ENCODE measurements at places on chromosomes 1 and 21.

GRCh38 chr1:84619383-84620102 lies 45.3 kb upstream of the CTBS start:
- no peak for DNase-seq

GRCh38 chr1:7781923-7782495 lies 2.1 kb upstream of the PER3 start:
- DNase-seq, result no peak

- no peak for DNase-seq
Observed at GRCh38 chr21:42568866-42569731, 55.4 kb downstream of the SLC37A1 start.

DNA sequence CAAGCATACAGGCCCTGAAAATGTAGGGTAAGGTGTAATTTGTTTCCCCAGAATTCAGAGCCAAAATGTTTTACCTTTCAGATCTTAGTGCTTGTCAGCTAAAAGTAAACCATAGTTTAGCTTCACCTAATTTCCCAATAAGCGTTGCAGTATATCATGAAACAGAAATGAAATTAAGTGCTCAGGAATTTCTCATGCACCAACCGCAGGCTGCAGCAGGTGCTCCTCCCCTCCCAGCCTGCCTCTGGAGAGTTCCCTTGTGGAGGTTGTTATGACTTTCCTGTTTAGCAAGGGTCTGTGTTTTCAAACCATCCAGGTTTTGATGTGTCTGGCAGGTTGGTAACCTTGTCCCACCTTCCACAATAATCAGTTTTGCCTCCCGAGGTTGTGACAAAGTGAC lies 118.5 kb downstream of the HLX start:
- DNase-seq, result no peak

GRCh38 chr1:8870616-8871538 lies 7.6 kb downstream of the ENO1 start:
- DNase-seq, result no peak

- DNase-seq, result no peak
Observed at GRCh38 chr1:235954306-235955283, 87.9 kb upstream of the LYST start.

GRCh38 chr21:31526040-31526439 lies 133.5 kb upstream of the SOD1 start:
- no peak for DNase-seq

DNA sequence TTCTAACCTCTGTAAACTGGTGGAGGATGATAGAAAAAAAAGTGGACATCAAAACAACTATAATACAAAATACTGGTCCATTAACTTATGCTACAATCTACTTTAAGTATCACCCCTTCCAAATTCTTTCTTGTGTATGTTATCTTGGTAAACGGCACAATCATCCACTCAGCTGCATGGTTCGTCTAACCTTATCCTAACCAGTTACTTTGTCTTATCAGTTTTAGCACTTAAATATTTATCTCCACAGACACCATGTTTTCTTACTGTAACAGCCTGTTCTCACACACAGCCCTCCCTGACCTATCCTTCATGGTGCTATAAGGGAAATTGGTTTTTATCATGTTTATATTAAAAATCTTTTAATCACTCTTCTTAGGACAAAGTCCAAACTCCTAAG lies 157.2 kb downstream of the PTGER3 start:
- no peak for DNase-seq

- no peak for DNase-seq
Observed at GRCh38 chr21:21233051-21233450, 234.8 kb downstream of the NCAM2 start.

GRCh38 chr1:230235876-230236275 lies 168.8 kb downstream of the GALNT2 start:
- DNase-seq, result no peak

GRCh38 chr1:171434717-171435346 lies 50.5 kb upstream of the PRRC2C start:
- no peak for DNase-seq

GRCh38 chr1:192968323-192968722 lies 90.8 kb downstream of the UCHL5 start:
- DNase-seq, result no peak

GRCh38 chr1:48704736-48705135 lies 72.0 kb downstream of the BEND5 start:
- no peak for DNase-seq

DNA sequence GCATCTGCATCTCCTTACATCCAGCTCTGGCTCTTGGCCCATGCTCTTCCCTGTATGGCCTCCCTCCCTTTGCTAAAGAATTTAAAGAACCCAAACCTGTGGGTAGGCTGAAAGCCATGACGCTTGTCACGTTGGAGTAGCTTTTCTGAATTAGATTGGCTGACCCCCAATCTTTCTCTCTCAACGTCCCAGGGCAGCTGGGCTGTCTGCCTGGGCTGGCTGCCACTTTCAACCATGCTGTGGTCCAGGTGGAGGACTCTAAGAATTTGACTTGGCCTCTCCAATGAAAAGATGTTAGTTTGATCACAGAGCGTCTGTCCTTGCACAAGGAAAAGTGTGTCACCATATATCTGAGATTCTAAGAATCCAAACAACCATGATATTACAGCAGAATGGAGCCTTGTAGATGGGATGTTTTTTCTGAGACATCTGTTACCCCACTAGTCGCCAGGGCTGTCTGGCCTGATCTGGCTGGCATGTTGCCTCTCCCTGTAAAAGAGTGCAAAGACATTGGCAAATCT lies 6.5 kb upstream of the IGSF3 start:
- DNase-seq, result no peak

DNA sequence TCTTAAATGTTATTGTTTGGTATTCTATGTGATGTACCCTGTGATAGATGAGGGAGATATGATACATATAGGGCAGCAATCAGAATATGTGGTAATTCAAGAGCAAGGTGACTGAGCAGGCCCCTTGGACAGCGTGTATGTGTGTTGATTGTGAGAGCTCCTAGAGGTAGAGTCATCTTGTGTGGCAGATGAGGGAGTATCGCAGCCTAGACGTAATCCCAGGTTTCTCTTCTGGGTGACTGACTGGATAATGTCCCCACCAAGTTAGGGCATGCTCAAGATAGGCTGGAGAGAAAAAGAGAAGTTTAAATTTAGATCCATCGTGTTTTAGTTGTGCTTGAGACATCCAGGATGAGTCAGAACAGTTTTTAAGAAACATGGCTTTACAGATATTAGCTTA lies 185.3 kb downstream of the ZP4 start:
- no peak for DNase-seq

DNA sequence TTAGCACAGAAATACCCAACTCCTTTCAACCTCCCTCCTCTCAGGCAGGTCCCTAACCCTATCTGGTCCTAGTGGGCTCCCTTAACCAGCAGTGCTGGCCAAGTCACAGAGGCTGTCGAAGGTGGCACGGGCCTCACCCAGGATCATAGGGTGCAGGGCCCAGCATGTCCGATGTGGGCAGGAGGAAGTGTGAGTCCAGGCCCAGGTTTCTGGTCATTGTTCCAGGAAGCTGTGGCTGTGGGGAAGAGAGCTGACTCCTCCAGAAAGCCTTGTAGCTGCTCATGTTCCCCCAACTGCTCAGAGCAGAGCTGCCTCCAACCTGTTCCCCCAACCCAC lies 2.4 kb downstream of the CCDC17 start:
- DNase-seq, result no peak
